ENCODE measurements at places on chromosomes 2 and 18.

DNA sequence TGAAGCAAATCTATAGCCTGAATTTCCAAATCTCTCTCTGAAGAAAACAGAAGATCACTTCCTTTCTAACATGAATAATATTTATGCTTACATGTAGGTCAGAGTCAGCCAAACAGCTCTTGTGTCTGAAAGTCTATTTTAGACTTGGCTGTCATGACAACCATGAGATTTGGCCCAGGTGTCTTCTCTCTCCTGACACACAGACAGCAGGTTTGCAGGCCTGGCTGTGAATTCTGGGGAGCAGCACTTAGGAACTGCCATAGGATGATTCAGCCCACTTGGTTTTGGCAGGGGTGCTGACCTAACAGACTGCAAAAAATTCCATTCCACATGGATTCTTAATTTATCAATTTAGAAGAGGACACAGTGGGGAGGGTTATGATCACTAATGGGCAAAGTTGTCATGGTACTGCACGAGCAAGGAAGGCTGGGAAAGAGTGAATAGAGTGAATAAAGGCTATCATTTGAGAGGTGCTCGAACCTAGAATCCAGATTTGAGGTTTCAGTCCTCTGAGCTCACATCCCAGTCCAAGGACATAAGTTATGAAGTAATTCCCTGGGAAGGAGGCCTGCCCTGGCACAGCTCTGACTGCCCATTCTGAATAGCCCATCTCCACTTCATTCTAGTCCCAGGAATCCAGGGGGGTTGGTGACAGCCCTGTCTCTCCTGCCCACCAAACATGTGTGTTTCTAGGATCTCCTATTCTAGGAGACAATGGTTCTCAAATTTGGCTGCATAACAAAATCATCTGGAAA, 453.9 kb upstream of the TRIB2 start:
- peak; percentile 31 for DNase-seq

DNA sequence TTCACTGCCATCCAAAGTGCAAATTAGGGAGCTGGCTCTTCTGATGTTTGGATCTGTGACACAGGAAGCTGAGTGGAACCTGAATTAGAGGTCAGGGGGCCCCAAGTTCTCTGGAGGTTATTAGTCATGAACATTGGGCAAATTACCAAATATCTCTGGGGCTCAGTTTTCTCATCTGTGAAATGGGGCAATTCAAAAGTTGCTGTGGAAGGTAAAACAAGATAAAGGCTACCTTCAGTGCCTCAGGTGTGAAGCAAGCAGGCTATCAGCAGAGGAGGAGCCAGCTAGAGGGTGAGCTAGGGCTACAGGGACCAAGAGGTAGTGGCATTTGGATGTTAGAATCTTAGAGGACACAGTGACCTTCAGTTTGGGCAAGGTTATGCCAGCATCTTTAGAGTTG, 89.4 kb upstream of the FAM136A start:
- DNase-seq: no peak

GRCh38 chr2:176652300-176653182, 383.3 kb downstream of the MTX2 start:
- DNase-seq: peak; percentile 53

DNA sequence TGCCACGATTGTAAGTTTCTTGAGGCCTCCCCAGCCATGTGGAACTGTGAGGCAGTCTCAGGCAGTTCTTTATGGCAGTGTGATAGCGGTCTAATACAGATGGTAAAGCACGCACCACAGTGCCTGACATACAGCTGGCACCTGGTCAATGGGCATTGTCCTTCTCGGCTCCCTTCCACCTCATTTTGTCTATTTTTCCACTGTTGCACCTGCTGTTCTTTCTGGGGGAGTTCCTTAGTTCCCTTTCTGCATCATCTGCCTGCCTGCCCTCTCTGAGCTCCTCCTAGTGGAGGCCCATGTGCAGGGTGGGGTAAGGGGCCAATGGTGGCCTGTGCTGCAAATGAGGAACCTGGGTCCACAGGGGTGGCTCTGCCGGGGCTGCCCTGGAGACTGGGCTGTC, 157.6 kb downstream of the LPIN1 start:
- no peak for DNase-seq

DNA sequence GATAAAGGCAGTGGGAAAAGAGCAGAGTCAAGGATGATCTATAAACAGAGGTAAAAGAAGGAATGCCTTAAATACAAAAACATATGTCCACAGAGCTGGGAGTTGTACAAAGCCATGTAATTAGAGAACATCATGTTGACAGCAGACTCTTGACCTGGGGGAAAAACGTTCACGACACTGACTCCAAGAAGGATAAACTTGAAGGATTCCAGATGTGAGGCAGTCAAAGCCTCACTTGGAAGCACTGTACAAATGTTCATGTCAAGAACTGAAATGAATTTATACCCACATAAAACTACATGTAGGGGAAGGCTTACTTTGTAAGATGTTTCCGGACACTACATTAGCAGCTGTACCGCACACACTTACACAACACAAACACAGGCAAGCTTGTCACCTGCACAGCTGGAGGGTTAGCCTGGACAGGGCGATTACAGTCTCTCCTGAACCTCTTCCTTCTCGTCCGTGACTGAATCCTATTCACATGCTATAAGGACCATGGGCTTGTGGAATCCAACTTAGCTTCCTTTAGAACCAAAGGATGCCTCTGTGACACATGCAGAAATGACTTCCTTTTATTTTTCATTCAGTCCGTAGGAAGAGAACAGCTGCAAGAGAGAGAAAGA, 88.6 kb downstream of the SH3YL1 start:
- no peak for DNase-seq

Measured in astrocyte of the hippocampus (primary cell).